ENCODE measurements at places on chromosomes 1 and 21.

GRCh38 chr21:42041711-42042110, 29.4 kb upstream of the UMODL1 start:
- DNase-seq: no peak

- no peak for DNase-seq
Measured at GRCh38 chr1:208291129-208291528, 46.9 kb upstream of the PLXNA2 start.

- no peak for DNase-seq
Measured at GRCh38 chr1:41386196-41386663, 25.0 kb downstream of the FOXO6 start.

DNA sequence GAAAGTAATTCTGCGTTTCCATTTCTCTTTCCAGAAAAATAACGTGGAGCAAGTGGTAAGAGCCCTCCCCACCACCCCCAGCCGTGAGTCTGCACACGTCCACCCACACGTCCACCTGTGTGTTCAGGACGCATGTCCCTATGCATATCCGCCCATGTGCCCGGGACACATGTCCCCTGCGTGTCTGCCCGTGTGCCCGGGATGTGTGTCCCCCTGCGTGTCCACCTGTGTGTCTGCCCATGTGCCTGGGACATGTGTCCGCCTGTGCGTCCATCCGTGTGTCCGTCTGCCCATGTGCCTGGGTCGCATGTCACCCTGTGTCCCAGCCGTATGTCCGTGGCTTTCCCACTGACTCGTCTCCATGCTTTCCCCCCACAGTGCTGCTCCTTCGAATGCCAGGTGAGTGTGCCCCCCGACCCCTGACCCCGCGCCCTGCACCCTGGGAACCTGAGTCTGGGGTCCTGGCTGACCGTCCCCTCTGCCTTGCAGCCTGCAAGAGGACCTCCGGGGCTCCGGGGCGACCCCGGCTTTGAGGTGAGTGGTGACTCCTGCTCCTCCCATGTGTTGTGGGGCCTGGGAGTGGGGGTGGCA, 5.6 kb downstream of the COL6A1 start:
- DNase-seq: no peak

- no peak for DNase-seq
Measured at GRCh38 chr1:44693900-44694299, 19.4 kb downstream of the ARMH1 start.
